ENCODE measurements at places on chromosomes 3 and 15.

DNA sequence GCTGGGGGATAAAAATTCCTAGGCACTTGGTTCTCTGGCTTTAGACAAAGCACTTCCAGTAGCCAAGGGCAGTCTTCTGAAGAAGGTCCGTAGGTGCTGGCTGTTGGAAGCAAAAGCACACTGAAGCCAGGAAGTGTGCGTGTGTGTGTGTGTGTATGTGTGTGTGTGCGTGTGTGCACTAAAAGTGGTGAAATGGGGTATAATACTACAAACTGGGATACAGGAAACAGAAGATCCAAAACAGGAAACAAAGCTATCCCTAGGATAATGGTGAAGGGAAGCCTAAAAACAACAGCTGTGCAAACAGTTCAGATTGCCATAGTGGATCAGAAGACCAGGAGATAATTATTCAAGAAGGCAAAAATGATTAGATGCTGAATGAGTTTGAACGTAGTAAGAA lies 103.4 kb downstream of the IL20RB start:
- no peak for DNase-seq

DNA sequence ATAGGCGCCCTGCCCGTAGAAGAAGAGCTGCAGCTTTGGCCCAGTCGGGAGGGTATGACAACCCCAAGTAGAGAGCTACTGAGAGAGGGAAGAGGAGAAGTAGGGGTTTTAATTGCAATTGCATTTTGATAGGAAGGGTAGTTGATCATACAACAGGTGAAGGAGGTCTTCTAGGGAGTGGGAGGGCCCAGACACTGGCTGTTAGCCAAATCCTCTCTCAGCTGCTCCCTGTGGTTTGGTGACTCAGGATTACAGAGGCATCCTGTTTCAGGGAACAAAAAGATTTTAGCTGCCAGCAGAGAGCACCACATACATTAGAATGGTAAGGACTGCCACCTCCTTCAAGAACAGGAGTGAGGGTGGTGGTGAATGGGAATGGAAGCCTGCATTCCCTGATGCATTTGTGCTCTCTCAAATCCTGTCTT lies 408.9 kb upstream of the THBS1 start:
- peak; percentile 99 for DNase-seq

GRCh38 chr3:112734171-112734570 lies 93.2 kb upstream of the CCDC80 start:
- peak; percentile 49 for DNase-seq

GRCh38 chr15:50558012-50558411 lies 11.5 kb upstream of the USP50 start:
- no peak for DNase-seq

DNA sequence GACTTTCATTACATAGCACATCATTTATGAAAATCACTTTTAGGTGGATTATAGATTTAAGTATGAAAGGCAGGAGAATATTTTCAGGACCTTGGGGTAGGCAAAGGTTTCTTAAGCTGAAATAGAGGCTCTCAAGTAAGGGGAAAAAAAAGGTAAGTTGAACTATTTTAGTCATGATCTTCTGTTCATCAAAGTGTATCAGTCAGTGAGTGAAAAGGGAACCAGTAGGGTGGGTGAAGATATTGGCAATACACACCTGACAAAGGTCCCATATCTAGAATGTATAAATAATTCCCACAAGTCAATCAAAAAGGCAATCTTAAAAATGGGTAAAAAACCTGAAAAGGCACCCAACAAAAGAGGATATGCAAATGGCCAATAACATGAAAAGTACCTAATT lies 218.6 kb downstream of the KLF13 start:
- no peak for DNase-seq

DNA sequence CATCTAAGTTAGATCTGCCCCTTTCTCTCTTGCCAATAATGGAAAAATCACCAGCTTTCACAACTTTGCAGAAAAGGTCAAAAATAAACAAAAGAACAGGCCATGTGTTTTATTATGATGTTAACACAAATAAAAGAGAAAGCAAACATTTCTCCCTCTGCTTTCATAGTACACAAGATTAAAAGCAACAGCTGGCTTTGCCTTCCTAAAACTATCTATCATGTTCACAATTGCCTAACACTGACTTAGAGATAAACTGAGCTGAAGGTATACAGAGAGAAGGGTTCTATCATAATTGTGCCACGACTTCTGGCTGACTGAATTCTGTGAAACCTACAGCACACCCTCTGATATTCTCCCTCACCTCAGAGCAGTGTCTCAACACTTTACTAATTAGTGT lies 29.4 kb downstream of the AADAC start:
- DNase-seq: no peak

GRCh38 chr3:11273891-11274291 lies 1.7 kb downstream of the ATG7 start:
- no peak for DNase-seq

DNA sequence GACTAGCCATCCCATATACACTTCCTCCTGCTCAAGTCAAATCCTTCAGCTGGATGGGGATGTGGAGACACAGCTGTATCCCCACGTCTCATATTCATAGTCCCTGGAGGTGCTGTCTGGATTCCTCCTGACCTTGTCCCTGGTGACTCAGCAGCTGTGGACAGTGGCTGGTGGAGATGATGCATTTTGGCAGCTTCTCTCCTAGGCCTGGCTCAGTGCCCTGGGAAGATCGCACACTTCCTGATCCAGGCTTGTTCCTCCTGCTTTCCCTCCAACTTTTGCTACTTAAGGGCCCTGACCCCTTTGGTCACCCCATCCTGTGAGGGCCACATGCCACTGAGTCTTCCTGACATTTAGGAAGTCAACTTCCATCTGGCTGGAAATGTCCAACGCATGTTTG lies 44.4 kb downstream of the ADAMTSL3 start:
- peak; percentile 77 for DNase-seq

DNA sequence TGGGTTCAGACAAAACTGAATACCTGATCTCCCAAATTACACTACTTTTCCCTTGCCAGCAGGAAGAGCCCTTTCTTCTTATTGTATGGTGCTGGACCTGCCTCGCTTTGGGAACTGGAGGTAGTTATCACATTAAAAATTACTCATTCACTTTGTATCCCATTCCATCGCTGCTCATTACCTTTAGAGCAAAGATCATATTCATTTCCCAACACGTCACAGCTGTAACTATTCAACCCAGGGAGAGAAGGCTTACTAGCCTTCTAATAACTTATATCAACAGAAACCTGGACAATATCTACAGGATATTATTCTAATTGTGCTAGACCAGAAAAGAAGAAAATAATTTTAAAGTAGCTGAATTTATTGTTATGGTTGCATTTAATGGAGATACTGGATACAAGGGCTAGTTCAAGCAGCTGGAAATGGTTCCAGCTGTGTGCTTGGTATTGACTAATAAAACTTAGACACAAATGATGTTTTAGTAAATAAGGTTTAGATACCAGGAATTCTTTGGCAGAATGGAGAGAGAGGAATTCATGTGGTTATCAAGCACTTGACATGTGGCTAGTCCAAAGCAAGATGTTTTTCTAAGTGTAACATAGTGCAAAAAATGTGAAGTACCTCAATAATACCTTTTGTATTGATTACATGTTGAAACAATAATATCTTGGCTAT lies 656.3 kb downstream of the ROBO1 start:
- peak; percentile 7 for DNase-seq

DNA sequence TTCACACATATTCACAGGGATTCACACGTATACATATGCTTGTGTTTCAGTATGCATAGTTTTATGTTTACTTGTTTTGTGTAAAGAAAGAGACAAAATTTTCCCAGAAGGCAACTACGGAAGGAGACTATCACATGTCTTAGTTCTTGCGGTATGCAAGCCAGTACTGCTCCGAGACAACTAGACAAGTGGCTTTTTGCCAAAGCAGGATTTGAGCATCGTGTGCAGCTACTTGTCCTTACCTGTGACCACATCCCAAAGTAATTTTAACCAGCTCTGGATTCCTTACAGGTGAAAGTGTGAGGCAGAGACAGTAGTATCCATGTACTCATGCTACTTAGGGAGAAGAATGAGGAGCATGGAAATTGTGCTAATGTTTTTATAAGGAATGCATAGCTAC lies 591.4 kb upstream of the NR2F2 start:
- no peak for DNase-seq

GRCh38 chr15:87707566-87708130 lies 548.9 kb downstream of the NTRK3 start:
- no peak for DNase-seq
